ENCODE measurements at places on chromosomes 1 and 21.

- no peak for DNase-seq
These were observed 17.1 kb downstream of the KIF21B start for GRCh38 chr1:201006450-201006849.

DNA sequence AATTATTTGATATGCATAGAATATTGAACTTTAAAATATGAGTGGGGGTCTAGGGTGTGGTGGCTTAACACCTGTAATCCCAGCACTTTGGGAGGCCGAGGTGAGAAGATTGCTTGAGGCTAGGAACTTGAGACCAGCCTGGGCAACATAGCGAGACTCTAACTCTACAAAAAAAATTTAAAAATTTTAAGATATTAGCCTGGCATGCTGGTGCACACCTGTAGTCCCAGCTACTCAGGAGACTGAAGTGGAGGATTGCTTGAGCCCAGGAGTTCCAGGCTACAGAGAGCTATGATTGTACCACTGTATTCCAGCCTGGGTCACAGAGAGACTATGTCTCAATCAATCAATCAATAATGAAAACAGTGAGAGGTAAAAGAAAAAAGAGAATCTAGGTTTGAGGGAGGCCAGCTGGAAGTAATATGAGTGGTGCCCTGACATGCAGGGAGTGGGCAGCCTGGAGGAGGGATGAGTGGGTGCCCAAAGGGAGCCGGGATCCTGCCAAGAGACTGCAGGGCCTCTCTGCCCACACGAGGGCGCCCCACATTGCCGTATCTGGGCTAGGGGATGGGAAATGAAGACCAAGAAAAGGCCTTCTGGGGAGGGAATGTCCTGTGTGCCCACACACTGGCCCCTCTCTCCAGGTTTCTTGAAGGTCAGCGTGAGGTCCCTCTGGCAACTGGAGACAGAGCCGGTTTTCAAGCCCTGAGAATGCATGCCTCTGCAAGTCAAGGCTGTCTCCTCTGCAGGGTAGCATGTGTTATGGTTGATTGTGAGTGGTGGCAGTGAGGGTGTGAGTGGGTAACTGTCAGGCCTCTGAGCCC is 93.9 kb upstream of the PPM1J start:
- DNase-seq = peak; percentile 88

DNA sequence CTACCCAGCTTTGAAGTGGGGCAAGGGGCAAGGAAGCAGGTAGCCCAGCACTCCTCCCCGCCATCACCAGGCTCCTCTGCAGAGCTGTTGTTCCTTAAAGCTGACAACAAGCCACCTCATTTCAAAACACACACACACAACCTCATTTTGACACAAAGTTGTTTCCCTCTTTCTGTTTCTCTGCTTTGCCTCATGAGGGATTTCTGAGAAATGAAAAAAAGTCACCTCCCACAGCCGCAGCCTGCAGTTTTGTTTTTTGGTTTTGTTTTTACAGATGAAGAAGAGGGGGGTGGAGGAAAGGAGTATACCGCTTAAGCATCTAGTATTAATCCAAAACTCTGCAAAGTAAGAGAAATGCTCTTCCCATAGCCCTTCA is 12.1 kb downstream of the MCL1 start:
- DNase-seq = no peak

DNA sequence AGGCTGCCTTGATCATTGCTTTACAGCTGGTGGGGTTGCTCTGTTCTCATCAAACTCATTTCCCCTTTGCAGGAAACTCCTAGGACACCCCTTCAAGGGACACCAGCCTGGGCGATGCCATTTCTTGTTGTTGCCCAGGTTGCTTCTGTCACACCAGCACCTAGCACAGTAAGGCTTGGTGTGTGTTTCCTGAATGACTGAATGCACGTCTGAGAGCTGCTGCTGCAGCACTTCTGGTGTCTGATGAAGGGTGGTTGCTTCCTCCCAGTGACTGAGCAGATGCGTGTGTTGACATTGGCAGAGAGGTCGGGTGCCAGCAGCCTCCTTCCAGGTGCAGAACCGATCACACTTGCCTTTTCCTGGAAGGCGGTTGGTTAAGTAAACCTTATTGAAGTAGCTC is 477.4 kb downstream of the CAMTA1 start:
- DNase-seq = no peak

DNA sequence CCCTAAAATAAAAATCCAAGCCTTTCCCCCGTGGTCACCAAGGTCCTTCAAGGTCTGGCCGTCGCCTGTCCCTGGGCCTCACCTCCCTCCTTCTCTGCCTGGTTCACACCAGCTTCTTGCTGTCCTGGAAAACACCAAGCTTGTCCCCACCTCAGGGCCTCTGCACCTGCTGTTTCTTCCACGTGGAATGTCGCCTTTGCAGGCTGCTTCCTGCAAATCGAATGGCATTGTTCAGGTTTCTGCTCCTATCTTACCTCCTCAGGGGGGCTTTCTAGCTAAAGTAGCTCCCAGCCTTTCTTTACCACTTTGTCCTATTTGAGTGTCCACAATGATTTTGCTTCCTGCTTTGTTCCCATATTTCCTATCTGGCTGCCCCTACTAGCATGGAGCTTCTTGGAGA is 3.3 kb upstream of the CASZ1 start:
- DNase-seq = no peak

DNA sequence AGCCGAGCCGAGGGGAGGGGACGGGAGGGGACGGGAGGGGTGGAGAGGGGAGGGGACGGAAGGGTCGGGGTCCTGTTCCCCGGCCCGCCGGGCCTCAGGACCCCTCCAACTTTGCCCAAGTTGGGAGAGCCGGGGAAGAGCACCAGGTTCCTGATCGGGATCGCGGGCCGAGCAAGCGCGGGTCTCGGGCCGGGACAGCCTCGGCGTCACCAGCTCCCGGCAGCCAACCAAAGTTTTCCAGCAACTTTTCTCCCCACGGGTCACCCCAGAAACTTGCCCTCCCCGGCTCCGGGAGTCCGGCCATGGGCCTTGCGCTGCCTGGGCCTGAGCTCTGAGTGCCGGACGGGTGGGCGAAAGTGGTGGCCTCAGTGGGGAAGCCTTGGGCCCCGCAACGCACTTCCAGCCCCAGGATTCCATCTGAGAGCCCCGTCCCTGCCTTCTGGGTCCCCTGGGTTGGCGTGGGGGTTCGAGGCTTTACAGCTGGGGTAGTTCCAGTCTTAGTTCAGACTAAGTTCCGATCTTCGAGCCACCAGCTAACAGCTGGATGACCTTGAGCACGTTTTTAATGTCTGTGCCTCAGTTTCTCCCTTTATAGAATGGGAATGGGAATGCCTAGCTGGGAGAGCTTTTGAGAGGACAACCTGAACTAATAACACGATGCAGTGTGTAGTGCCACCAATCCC is 458 bp downstream of the ZC3H12A start:
- peak; percentile 46 for DNase-seq

Data from retina (tissue), 1 donor.